Fibroblast of skin of scalp (primary cell): ENCODE measurements at places on chromosomes 7 and 10.
A peak's percentile ranks its signal among the peaks of the same experiment; 100 is the strongest.

DNA sequence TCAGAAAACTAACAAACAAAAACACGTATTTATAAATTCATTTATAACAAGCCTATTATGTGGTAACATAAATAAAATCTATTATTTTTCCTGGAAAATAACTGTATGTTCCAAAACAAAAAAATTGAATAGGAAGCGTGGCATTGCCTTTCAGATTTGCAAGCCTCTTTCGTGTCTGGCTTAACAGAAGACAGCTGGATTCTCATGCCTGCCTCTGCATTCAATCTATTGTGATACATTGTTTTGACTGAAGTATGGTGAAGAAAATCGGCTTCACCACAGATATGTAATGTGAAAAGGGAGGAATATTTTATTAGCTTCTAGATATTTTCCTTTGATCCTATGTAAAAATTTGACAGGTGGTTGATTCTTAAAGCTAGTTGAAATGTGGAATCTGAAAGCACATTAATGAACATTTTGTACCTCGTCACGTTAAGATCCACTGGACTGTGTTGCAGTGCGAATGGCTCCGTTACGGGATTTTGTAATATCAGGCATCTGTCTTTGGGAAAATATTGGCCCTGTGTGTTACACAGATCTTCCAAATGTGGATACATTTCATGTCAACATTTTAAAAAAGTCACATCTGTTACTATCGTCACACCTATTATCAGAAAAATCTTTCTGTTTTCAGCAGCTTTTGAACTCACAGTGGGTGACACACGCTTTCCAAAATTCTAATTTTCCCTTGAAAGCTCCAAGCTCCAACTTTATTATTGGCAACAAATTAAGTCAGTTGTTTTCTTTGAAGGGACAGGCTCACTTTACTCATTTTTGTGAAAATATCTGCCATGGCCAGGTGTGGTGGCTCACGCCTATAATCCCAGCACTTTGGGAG lies 26.2 kb downstream of the PALD1 start:
- DNase-seq = no peak

DNA sequence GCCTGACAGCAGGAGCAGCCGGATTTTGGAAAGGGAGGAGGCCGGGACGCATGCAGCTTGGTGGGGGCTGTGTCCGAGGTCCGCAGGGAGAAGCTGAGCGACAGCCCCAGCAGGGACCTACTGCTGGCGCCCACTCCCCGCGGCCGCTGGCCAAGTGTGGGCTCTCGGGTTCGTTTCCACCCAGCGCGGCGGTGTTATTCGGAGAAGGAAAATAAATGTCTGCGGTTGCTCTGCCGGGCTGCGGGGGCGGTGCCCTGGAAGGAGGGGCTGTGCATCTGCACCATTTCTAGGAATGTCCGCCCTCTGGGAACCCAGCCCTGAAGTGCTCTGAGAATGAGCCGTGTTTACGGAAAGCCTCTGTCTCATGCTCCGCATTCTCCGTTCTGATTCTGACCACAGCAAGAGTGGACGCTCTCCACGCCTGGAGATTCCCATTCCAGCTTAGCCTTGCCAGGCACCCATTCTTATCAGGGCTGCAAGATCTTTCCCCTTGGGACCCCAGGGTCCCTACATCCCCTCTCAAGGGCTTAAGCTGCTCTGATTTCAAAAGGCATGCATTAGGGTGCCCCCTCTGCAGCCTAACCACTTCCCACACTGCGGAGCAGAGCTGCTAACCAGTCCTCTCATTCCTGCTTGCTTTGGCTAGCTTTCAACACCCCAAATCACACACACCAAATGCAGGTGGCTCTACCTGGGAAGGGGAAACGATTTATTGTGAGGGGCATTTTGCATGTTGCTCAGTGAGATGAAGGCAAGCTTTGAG lies 256.6 kb upstream of the GLI3 start:
- peak; percentile 89 for DNase-seq

- DNase-seq = peak; percentile 14
Measured at GRCh38 chr10:92688927-92689662, 660 bp upstream of the HHEX start.

- no peak for DNase-seq
Measured at GRCh38 chr7:135922263-135922662, 54.9 kb downstream of the MTPN start.

GRCh38 chr10:50325449-50326171 lies 74.3 kb upstream of the ASAH2 start:
- DNase-seq = peak; percentile 96

- no peak for DNase-seq
Measured at GRCh38 chr10:63337455-63338251, 128.1 kb downstream of the JMJD1C start.

- no peak for DNase-seq
Measured at GRCh38 chr7:155448632-155449007, 9.3 kb upstream of the EN2 start.

DNA sequence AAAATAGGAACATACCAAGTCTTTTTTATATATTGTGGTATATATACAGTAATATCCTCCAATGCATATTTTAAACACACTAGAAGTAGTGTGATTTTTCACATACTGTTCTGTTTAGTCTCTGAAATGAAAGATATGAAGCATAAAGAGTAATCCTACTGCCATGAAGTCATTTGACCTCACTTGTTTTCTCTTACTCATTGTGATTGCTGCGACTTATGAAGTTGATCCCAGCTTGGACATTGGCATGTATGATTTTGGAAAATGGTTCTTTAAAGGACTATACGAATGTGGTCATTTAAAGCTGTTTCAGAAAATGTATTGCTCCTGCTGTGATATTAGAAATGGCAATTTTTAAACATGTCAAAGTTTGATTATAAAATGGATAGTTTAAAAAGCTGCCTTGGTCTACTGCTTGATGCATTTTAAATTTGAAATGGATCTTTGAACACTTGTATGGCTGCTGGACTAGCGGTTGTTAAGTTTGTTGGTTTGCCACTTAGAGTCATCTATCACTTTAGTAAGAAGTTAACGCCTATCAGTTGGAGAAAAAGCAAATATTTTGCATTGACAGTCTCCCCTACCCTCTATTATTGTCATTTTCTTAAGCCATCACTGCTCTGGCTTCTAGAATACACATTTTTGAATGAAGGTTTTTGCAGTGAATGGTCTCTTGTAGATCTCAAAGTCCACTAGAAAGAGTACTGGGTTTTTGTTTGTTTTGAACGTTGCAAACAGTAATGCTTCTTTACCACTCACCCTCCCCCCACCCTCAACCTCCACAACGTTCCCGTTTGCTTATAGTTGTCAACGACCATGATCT lies 881 bp upstream of the PCGF5 start:
- peak; percentile 7 for DNase-seq

DNA sequence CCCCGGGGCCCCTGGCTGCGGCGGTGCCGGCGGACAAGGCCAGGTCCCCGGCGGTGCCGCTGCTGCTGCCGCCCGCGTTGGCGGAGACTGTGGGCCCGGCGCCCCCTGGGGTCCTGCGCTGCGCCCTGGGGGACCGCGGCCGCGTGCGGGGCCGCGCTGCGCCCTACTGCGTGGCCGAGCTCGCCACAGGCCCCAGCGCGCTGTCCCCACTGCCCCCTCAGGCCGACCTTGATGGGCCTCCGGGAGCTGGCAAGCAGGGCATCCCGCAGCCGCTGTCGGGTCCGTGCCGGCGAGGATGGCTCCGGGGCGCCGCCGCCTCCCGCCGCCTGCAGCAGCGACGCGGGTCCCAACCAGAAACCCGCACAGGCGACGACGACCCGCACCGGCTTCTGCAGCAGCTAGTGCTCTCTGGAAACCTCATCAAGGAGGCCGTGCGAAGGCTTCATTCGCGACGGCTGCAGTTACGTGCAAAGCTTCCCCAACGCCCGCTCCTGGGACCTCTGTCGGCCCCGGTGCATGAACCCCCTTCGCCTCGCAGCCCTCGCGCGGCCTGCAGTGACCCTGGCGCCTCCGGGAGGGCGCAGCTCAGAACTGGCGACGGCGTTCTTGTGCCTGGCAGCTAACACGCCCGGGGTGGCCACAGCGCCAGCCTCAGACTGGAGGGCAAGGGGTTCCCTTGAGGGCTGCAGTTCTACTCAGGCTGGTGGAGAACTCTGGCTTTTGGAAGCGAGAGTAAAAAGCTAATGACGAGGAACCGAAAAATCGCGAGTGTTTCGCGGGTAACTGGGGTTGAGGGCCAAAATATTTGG lies 804 bp downstream of the FRAT1 start:
- peak; percentile 21 for DNase-seq

GRCh38 chr7:150994838-150995510 lies 4.2 kb downstream of the NOS3 start:
- DNase-seq = no peak

GRCh38 chr7:140170375-140170774 lies 6.4 kb downstream of the KDM7A start:
- no peak for DNase-seq

DNA sequence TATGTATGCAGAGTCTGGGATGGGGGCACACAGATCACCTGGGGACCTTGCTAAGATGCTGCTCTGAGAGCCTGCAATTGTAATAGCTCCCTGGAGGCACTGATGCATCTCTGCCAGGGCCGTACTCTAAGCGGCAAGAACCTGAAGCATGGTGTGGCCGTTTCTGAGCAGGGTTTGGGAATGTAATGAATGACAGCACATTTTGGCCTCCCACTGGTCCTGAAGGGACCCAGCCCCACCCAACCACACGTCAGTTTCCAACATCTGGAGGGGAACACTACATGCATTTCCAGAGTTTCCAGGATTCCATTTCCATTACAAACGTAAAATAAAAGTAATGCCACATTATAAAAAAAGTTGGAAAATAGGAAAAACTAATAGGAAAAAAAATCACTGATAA lies 14.0 kb downstream of the ZCCHC24 start:
- DNase-seq = peak; percentile 53

GRCh38 chr10:61098966-61099365 lies 155.0 kb upstream of the RHOBTB1 start:
- DNase-seq = no peak

DNA sequence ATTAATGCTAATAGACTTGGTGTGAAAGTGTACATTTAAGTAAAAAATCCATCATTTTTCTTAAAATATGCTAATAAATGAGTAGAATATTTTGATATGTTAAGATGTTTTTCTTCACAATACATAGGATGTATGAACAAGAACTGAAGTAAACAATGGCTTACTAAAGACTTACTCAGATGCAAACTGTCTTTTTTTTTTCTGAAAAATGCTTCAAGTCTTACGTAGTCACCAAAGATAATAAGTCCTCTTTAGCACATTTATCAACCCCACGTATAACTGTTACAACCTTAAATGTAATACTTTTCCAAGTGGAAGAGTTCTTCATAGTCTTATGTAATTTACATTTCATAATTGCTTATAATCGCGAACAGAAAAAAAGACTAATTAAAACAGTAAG lies 54.8 kb downstream of the MDFIC start:
- DNase-seq = no peak

DNA sequence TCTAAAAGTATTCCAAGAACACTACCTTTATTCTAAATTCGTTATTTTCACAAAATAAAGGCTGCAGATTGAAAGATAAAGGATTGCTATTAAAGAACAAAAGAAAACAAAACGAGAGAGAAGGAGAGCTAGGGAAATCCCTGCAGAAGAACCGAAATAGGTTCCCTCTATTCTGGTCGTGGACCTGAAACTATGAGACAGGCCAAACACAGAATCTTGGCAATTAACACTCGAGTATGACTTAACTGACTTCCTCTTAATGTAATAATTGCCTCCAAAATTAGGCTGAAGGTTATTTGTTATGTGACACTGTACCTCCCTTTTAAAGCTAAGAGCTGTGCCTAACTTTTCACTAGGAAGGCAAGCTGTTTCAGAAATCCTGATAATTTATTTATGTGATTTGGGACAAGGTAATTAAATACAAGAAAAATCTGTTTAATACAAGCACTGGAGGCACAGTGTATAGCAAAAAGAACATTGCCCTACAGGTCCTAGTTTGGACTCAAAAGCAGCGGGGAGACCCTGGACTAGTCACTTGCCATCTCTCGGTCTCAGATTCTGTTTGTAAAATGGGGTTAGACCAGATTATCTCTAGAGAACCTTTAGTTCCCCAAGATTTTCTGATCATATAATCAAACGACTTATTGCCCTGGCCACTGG lies 11.6 kb downstream of the NAMPT start:
- no peak for DNase-seq

DNA sequence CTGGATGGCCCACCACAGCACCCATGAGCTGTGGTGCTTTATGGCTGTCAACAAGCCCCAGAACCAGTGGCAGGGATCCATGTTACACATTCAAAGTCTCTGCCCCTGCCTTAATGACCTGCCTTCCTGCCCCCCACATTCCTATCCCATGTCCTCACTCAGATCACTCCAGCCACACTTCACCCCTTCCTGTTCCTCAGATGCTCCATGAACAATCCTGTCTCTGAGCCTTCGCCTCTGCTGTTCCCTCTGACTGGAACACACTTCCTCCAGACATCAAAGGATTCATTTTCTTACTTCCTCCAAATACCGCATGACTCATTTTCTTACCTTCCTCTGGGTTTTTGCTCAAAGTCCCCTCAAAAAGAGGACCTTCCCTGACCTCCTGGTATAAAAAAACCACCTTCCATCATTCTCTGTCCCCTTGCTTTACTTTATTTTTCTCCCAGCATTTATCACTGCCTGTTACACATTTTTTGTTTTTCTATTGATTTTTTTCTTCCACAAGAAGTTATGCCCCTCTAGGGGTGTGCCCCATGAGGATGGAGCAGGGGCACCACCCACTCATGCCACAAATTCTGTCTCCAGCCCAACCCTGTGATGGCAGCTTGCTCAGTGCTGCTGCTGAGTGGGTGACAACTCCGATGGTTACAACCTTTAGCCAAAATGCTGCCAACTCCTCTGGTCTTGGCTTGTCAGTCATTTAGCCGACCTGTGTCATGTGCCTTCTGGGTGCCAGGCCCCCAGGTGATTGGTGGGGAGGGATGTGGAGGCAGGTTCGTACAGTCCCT lies 18.2 kb downstream of the COL13A1 start:
- DNase-seq = peak; percentile 60

- no peak for DNase-seq
Measured at GRCh38 chr10:3042589-3042988, 24.8 kb upstream of the PFKP start.

GRCh38 chr7:6612819-6613218 lies 2.6 kb upstream of the ZNF853 start:
- DNase-seq = no peak

- peak; percentile 76 for DNase-seq
Measured at GRCh38 chr10:16843252-16843870, 26.1 kb upstream of the RSU1 start.

GRCh38 chr10:81095238-81095637 lies 557.5 kb downstream of the SH2D4B start:
- DNase-seq = no peak

DNA sequence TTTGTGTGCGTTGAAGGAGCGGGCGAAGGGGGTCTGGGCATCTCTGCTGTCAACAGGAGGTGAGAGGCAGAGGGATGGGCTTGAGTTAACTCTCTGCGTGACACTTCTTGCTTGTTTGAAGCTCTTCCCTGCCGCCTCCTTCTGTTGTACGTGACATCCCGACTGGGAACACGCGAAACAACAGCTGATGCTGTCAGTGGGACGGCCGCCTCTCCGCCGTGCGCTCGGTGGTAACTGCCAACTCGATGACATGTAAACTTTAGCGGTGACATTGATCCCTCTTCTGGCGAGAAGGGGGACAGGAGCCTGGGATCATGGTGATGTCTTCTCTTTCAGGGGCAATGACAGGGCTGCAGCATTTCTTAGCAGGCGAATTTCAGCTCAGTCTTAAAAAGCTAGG lies 394.5 kb downstream of the TYW1 start:
- DNase-seq = no peak

GRCh38 chr7:138483531-138483930 lies 23.5 kb downstream of the TRIM24 start:
- DNase-seq = no peak

- DNase-seq = no peak
Measured at GRCh38 chr7:174716-175115, 17.7 kb upstream of the FAM20C start.
